Fibroblast of skin of back (primary cell): ENCODE measurements at places on chromosomes 12 and 14.
A peak's percentile ranks its signal among the peaks of the same experiment; 100 is the strongest.

DNA sequence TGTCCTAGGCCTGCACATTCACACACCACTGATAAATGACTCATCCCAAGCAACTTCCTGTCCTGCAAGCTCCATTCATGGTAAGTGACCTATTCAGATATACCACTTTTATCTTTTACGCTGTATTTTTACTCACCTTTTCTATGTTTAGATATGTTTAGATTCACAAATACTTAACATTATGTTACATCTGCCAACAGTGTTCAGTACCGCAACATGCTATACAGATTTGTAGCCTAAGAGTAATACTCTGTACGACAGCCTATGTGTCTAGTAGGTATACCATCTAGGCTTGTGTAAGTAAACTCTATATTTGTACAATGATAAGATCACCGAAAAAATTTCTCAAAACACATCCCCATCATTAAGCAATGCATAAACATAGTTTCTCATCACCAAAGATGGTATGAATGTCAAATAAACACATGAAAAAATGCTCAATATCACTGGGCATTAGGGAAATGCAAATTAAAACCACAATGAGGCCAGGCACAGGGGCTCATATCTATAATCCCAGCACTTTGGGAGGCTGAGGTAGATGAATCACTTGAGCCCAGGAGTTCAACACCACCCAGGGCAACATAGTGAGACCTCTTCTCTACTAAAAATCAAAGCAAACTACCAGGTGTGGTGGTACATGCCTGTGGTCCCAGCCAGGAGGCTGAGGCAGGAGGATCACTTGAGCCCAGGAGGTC lies 20.7 kb downstream of the ATXN2 start:
- DNase-seq = peak; percentile 85

GRCh38 chr12:26172539-26172938 lies 22.8 kb upstream of the SSPN start:
- no peak for DNase-seq

GRCh38 chr12:46071335-46071734 lies 81.0 kb upstream of the SCAF11 start:
- no peak for DNase-seq

DNA sequence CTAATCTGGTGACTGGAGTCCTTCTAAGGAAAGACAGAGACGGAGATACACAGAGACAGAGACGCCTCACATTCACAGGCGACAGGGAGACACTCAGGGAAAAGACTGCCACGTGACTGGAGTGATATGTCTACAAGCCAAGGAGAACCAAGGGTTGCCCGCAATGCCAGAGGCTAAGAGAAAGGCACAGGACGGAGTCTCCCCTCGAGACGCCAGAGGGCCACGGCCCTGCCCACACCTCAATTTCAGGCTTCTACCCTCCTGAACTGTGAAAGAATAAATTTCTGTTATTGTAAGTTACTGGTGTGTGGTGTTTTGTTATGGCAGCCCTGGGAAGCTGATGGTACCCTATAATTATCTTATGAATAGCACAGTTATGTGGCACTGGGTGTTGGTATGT lies 11.6 kb upstream of the RAN start:
- DNase-seq = no peak

DNA sequence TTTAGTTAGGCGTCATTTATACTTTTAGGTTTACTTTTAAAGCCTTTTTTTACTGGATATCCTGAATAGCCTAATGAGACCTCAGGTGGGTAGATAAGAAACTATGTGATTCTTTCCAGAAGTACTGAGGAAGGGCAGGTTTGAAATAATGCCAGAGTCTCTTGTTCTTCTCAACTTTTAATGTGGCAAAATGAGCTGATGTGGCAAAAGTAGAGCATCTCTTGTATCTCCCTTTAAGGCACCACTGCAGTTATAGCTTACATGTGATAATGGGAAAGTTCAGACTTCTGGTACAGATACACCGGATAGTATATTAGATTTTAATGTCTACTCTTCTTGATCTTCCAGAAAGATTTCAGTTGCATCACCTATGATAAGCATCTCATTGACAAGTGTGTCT lies 1124.8 kb downstream of the LRFN5 start:
- no peak for DNase-seq

DNA sequence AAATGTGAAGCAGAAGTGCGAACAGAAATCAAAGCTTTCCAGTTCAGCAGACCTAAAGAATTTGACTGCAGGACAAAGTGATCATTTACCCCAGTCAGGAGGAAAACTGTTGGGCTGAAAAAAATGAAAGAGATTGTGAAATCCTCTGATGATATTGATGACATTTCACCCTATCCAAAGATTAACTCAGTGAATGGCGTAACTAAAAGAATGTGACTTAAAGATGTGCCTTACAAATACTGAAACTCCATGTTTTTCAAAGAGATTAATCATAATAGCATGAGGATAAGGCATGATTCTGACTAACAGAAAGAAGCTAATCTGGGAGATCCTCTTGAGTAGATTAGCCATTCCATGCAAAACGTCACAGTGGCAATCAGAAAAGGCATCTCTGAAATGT lies 225.6 kb downstream of the DUSP6 start:
- DNase-seq = peak; percentile 7

DNA sequence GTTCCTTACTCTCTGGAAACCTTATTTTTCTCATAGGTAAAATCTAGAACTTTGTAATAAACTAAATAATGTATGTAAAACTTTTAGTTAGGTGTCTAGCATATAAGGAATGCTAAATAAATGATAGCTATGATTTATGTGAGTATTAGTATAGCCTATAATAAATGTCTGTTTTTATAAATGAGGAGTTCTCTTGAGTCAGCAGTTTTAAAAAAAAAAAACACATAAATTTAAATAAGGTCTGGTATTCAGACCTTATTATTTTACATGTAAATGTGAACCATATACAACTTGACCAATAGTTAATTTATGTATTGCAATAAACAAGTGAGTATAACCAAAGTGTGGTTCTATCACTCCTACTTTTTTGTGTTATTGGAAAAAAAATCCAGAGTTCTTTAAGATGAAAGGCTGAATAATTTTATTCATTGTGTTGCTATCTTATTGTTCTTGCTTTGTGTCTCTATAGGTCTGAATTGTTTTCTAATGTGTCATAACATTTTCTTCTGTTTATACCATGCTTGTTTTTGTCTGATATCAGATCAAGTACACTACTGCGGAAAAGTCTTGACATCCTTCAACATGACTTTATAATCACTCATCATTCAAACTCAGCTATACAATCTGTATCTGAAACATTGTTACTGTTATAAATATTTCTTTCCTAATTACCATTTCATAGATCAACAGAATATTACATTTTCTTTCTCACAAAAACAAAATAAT lies 115.7 kb downstream of the RASSF9 start:
- DNase-seq = no peak

DNA sequence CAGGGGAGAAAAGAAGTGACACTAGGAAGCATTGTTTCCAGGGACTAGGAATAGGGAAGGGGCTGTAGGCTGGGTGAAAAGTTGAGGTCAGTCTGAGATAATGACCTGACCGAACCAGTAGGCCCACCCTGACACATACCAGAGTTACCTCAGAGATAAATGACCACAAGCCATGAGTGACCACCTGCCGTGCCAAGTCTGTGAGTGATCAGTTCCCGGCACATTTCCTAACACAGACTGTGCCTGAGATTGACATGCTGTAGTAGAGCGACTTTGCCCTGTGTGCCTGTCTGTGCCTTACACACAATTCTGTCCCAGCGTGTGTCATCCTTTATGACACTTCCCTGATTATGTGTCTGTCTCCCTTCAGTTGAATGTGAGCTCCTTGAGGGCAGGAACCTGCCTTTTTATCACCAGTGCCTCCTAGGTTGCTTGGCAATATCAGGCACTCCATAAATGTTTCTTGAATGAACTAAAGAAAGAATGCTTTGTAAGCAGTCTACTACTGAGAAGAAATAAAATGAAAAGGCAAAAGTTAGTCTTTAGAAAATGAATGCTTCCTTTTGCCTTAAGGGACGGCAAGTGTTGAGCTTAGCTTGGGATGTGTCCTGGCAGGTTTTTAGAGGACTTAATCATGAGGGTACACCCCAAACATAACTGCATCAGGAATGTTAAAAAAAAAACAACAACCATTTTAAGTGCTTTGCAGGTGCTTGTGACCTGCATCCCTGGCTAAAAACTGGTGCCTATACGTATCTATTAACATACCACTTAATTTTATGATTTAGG lies 9.6 kb upstream of the SSPN start:
- DNase-seq = no peak

DNA sequence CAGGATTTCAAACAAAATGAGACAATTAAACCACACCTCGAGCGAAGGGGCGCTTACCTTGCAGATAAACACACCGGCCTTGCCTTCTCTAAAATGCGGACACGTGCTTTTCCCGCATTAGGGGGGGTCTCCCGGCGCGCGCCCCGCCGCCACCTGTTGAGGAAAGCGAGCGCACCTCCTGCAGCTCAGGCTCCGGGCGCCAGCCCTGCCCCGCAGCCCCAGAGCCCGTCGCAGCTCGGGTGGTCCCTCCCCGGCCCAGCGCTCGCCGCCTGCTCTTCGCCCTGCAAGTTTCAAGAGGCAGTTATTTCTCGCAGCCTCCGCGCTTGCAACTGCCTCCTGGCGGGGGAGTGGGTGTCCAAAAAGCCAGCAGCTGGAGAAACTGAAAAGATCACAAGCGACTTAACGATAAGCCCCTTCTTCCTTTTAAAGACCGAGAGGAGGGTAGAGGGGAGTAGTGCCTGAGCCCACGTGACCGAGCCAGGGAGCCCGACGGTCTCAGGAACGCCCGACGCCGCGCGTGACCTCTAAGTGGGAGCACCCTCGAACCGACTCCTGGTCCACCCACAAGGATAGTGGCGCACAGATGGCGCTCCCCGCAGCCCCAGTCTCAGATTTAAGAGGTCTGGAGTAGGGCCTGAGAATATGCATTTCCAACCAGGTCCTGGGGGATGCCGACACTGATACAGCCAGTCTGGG lies at the start of gene ESR2:
TSS of gene ESR2 (minus strand) at position 396 of the 696 bp plus-strand sequence. CDS start 11,386 bp downstream, outside the sequence.
- peak; percentile 30 for DNase-seq

DNA sequence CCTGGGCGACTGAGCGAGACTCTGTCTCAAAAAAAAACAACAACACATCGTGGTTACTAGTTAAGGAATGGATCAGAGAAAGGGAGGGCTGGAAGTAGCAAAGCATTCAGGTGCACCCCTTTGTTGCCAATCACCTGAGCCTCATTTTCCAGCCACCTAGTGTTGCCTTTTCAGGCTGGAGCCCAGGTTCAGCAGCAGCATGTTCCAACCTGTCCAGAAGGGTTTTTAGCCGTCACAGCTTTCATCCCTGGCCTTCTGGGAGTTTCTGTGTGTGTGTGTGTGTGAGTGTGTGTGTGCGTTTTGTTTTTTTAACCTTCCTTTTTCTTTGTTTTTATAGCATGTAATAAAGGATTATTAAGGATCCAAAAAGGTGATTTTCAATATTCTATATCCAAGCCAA lies 121.1 kb upstream of the ATF1 start:
- no peak for DNase-seq
